ENCODE measurements at places on chromosomes 11 and 22.

DNA sequence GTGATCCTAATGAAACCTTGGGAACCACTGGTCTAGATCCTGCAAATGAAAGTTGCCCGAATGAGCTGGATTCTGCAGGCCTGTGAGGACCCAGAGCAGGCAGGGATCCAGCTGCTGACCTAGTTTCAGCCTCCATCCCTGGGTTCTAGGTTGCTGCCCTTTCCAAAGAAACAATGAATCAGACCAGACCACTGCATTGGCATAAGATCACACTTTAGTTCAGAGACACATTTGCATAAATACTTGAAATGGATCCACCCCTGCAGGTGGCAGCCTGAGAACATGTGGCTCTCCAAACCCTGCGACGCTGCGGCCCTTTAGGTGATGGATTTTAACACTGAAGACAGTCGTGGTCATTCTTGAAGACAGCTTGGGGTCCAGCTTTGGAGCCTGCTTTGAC lies 23.7 kb downstream of the ADAMTS8 start:
- DNase-seq, result no peak

DNA sequence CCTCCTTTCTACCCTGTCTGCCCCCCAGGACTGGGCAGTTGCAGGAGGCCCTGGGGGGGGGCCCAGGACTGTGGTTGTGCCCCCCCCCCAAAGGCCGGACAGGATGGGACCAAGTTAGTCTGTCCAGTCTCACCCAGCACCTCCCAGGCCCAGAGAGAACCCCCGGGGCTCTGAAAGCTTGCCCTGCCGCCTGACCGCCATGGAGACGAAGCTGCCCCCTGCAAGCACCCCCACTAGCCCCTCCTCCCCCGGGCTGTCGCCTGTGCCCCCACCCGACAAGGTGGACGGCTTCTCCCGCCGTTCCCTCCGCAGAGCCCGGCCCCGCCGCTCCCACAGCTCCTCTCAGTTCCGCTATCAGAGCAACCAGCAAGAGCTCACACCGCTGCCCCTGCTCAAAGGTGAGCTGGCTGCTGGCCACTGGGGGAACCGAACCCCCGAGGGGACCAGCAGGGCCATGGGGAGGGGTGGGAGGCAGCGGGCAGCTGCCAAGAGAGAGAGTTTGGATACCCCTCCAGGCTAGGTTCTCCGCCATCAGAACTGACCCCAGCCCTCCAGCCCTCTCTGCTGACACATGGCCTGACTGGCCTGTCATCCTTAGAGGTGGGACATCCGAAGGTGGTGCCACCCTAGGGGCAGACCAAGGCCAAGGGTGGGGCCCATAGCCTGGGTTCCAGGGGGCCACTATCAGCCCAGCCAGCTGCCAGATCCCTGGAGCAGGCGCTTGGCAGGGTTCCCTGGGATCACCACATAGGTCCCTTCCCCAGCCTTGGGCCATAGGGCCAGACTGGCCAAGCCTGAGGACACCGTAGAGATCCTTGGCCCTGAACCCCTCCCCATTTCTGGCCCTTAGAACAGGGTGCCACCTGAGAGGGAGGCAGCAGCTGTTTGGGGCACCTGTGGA lies 1.3 kb downstream of the PPP2R5B start:
- no peak for DNase-seq

DNA sequence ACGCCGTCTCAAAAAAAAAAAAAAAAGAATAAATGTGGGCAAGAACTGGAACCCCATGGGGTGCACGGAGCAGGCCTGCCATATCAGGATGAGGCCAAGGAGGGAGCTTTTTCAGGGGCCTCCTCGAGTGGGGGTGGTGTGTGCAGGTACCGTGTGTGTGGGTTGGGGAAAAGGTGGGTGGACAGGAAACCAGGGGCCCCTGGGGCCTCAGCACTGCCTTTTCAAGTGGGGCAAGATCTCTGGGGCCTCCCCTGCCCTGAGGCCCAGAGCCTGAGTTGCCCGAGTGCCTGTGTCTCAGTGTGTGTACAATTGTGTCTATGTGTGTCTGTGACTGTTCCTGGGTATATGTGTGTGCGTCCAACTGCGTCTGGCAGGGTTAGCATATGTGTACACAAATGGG lies 23.8 kb downstream of the TEF start:
- DNase-seq, result no peak

- DNase-seq, result no peak
Measured at GRCh38 chr11:118910309-118911112, 15.2 kb downstream of the BCL9L start.

- DNase-seq, result no peak
Measured at GRCh38 chr11:33700063-33700501, 544 bp downstream of the C11orf91 start.

- DNase-seq, result no peak
Measured at GRCh38 chr11:73206801-73207200, 11.3 kb upstream of the P2RY2 start.

- DNase-seq, result no peak
Measured at GRCh38 chr11:123579482-123579812, 75.0 kb downstream of the SCN3B start.

GRCh38 chr22:39078329-39078728 lies 1.3 kb downstream of the APOBEC3G start:
- no peak for DNase-seq

- no peak for DNase-seq
Measured at GRCh38 chr11:22657101-22657694, 9.2 kb upstream of the GAS2 start.

DNA sequence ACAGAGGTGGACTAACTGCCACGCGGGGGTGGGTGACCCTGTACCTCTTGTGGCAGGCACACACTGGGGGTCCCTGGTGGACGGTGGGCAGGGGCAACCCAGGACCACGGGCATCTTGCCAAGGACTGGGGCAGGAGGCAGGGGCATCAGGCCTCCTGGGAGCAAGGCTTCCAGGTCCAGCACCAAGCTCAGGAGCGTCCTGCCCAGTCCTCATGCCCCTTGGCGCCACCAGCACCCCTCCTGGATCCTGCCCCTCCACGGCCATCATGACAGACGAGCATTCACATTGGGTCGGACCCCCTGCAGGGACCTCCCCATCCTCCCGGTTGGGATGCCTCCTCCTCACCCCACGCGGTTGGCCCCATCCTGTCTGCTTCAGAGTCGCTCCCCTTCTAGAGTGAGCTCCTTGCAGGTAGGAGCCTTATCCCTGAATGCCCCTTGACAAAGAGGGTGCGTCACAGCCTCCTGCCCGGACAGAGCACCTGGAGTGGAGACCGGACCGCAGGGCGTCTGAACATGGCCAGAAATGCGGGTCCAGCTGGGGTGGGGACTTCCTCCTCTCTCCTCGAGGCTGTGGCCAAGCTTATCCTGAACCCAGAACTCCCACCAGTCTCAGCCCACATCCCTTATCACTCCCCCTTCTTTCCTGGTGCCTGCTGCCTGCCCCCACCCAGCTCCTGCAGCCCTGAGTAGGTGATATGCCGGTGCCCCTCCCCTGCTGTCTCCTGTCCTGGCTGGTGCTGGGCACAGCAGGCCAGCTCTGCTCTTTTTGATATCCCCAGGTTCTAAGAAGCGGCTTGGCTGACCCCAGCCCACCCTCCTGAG lies 40.3 kb downstream of the IGF2 start:
- DNase-seq, result no peak

DNA sequence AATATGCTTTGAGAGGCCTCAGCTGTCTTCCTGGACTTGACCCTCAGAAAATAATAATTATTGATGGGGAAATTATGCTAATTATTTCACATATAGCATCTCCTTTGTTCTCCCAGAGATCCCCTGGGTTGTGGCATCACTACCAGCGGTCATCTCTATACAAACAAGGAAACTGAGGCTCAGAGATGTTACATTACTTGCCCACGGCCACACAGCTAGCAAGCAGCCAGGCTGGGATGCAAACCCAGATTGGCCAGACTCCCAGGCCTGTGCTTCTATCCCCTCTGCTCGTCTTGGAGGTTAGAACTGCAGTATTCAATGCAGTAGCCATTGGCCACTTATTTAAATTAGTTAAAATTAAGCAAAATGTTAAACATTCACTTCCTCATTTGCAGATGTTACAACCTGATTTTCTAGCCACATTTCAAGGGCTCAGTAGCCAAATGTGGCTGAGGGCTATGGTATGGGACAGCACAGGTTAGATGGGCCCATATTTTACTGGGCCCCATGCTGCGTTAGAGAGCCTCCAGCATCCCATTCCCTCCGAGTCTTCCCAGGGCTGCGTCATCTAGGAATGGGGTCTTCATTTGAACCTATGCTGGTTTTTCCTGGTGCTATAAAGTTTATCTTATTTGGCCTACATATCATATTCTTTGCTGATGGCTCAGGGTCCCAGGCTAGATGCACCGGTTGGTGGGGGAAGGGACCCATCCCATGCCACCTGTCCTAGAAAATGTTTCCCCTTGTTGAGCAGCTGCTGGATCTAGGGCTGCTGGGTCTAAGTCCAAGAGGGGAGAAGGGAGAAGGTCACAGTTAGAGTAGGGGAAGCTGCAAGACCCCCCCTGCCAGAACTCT lies 2.2 kb downstream of the SLC35C1 start:
- no peak for DNase-seq

GRCh38 chr22:34623580-34623979 lies 442.4 kb upstream of the ISX start:
- no peak for DNase-seq

GRCh38 chr11:103648670-103649400 lies 387.6 kb upstream of the DDI1 start:
- no peak for DNase-seq

- no peak for DNase-seq
Measured at GRCh38 chr11:126483621-126484195, 128.2 kb downstream of the ST3GAL4 start.

- DNase-seq, result no peak
Measured at GRCh38 chr11:12882670-12883069, 126.4 kb upstream of the RASSF10 start.

- DNase-seq, result no peak
Measured at GRCh38 chr22:44037519-44038375, 13.6 kb downstream of the PARVB start.

- DNase-seq, result no peak
Measured at GRCh38 chr11:74446532-74446938, 20.8 kb downstream of the KCNE3 start.

DNA sequence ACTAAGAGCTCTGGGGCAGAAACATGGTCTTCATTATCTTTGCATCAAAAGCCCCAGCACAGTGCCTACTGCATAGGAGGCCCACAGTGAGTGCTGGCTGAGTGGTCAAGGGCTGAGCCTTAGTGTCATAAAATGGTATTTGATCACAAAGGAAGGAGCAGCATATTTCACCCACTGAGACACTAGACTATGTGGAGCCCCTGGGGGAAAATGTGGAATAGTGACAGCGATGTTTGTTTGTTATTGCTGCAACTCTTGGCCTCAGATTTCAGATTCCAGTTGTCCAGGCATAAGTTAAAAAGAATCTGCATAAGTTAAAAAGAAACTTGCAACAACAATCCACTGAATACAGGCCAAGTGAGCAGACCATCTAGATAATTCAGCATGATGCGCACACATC lies 7.0 kb downstream of the KIRREL3 start:
- DNase-seq, result no peak

All from NCI-H1105 (cell line).